ENCODE measurements at places on chromosomes 4 and X.
A peak's percentile ranks its signal among the peaks of the same experiment; 100 is the strongest.

- DNase-seq = no peak
Measured at GRCh38 chr4:137768881-137769280, 236.6 kb upstream of the PCDH18 start.

- DNase-seq = no peak
Measured at GRCh38 chrX:54494166-54494988, 1.7 kb downstream of the FGD1 start.

GRCh38 chr4:101039367-101039766 lies 308.0 kb downstream of the PPP3CA start:
- no peak for DNase-seq

DNA sequence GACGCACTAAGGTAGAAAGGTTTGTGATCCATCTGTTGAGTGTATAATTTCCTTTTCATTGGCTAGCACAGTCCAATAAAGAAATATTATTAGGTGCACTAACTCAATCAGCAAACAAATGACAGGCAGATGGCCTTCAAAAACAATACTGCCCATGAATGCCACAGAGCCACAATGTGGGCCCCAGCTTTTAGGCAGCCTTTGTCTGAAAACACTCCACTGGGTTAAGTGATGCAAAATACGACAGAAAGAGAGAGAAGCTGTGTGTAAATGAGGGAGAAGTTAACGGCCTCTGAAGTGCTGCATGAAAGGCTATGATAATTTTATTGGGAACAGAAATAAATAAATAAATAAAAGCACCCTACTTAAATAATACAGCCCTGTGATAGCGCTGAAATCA lies 274.6 kb downstream of the NKX6-1 start:
- DNase-seq = no peak

DNA sequence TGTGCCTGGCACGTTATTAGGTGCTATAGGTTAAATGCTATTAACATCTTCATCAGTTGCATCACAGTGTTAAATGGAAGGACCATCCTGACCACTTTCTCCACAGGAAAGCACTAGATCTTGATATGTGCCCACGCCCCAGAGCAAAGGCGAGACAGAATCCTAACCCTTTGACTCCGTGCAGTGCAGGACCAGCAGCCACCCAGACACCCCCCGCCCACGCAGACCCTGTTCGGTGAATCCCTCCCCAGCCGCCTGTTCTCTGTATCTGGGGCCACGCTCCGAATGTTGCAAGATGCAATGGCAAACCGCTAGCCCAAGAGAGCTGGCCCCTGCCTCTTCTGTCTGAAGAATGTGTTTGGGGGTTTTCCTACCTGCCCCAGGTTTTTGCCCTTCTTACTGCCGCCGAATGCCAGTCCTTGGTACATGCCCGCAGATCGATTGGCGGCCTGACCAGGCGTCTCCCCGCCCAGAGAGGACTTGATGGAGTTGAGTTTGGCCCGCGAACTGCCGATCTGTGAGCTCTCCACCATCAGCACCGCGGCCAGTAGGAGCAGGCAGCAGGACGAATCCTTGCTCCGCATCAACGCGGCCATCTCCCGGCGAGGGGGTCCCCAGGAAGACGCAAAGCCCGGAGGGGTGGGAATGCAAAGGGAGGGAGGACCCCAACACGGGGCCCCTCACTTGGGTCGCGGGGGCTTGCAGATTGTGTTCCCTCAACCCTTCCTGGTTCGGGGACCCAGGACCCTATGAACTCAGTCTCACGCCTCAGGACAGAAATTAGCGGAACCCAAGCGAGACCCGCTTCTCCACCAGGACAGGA lies 906 bp downstream of the DKK2 start:
- no peak for DNase-seq

GRCh38 chr4:124437853-124438495 lies 274.6 kb downstream of the ANKRD50 start:
- no peak for DNase-seq

GRCh38 chr4:161404346-161405110 lies 759.3 kb downstream of the FSTL5 start:
- no peak for DNase-seq

DNA sequence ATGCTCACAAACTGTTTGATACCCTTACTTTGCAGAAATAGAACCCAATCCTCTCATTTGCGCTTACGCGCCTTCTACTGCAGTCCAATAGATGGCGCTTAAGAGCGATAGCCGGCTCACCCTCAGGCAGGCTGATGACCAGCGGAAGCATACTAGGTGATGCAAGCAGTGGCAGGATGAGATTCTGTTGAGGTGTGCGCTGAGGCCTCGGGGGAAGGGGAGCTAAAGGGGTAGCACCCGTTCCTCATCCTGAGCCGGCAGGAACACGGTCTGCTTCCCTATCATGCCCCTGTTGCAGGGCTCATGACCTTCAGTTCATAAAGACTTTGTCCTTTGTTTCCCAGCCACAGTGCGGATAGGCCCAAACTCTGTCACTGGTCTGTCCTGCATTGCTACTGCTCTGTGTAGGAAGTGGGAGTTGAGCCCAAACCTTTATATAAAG lies 628.9 kb downstream of the TLL1 start:
- no peak for DNase-seq

- no peak for DNase-seq
Measured at GRCh38 chr4:171169396-171169795, 643.8 kb upstream of the GALNTL6 start.

DNA sequence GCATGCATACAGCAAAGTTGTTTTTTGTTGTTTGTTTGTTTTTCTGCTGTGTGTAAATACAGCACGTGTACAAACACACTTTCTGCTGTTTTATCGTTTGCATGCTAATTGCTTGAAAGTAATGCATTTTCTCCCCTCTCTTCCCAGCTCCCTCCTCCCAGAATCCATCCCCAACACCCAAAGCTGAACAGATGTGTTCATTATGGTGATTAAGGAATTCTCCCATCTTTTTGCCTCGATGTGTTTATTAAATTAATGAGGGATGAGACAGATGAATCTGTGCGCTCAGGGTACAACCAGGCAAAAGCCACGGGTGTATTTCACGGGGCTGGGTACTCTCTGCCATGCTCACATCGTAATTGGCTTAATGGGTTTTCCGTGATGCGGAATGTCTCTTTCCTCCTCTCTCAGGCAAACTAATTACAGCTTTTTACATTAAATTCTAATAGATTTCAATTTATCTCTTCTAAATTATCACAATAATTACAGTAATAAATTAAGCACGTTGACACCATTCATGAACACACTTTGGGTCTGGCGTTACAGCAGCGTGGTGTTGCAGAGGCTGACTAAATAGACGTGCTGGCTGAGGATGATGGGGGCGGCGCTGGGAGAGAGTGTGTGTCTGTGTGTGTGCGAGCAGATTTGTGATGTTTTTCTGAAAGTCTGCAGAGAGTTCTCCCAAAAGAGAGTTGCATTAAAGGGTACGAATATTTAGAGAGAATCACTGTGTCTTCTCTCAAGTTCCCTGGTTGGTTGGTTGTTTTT lies 117.7 kb downstream of the CRLF2 start:
- no peak for DNase-seq

DNA sequence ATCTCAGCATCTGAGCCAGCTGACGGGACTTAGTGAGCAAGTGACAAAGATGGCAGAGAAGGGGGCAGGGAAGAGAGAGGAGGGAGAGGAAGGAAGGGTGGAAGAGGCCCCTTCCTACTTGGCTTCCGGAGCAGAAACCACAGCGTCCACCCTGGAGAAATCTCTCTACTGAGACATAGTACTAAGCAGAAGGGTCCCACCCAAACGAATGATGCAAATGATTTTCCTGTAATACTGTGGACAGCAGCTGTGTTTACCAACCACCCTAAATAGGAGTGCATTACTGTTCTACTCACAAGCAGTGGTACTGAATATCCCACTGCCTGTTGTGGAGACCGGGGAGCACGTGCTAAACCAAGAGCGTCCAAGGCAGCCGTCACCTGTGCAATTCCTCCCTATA lies 29.4 kb downstream of the DTHD1 start:
- DNase-seq = no peak

- DNase-seq = no peak
Measured at GRCh38 chr4:133389029-133389428, 239.9 kb downstream of the PCDH10 start.

DNA sequence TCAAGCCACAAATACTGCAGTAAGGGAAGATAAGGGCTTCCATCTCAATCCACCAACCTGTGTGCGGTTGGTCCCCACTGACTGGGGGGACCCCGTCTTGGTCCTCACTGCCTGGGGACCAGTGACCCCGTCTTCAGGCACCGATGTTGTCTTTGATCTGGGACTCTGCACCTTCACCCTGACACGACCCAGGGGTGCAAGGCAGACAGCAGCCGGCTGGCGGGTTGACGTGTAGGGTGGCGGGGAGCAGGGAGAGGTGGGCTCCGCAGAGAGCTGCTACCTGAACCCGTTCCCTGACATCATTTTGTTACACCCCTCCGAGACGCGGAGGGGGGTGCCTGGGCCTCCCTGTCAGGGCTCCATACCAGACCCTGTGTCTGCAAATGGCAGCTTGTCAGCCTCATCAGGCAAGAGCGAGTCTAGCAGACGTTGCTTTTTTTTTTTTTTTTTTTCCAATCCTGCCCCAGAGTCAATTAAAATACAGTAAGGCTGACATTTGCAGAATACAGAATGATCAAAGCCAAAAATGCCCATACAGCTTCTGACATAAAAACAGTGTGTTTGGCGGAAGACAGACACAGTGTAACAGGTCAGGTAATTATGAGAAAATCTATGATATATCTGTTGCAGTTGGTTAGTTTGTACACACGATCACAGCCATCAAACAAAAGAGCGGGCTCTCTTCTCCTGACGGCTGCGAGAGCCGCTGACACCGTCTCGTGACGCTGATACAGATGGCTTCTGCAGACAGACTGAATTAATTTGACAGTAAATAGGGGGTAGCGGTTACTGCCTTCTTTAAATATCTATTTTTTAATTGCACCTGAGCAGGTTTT lies 118.6 kb downstream of the CRLF2 start:
- no peak for DNase-seq

DNA sequence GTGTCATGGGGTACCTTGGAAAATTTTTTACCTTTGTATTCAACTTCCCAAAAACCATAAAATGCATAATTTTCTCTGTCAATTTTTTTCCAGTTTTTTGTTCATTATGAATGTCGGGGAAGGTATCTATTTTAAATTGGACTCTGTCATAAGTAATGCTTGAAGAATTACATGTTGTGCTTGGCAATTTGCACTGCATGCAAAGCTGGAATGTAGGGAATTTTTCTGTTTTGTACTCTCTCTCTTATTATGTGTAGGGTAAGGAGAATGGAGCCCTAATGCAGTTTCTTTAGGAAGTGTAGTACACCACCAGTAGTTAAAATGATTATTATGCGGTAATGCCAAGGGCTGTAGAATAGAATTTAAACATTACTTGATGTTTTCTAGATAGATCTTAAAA lies 137.7 kb upstream of the LIMCH1 start:
- DNase-seq = no peak

- DNase-seq = no peak
Measured at GRCh38 chr4:84239278-84239845, 259.7 kb downstream of the NKX6-1 start.

- DNase-seq = no peak
Measured at GRCh38 chrX:10900585-10901289, 210.4 kb upstream of the HCCS start.

GRCh38 chrX:17913801-17914200 lies 52.7 kb upstream of the RAI2 start:
- no peak for DNase-seq

- no peak for DNase-seq
Measured at GRCh38 chr4:139266208-139266582, 13.8 kb downstream of the MGARP start.

- no peak for DNase-seq
Measured at GRCh38 chr4:137156807-137157206, 375.5 kb downstream of the PCDH18 start.

- no peak for DNase-seq
Measured at GRCh38 chr4:89358935-89359638, 51.5 kb upstream of the GPRIN3 start.

DNA sequence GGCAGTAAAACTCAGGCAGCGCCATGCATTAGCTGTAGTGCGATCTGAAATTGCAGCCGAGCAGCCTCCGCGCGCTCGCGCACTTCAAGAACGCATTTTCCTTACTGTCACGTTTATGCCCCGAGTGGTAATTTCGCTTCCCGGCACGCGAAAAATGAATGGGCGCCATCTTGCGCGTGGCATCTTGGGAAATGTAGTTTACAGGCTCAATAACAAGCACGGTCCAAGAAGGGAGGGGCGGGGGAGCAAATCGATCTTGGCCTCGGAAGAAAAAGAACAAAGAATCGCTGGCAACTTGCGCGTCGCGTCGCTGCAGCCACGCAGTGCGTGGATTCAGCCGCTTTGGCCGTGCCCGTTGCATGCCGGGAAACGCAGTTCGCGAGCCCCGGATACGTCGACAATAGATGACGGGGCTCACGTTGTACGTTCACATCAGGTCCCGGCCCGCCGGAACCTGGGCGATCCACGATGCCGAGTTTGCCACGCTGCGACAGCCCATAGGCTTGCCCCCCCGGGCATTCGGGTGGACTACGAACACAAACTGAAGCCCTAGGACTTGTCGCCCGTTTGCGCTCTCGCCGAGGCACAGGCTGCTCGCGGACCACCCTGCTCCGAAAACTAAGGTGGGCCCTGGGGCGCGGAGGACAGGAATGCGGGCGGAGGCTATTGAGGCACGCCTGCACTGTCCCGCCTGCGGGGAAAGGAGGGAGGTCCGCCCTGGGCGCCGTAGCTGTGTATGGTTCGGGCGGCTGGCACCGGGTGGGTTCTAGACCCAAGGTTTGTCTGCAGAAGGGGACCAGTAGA lies at the start of gene FTSJ1:
Gene FTSJ1 (plus strand): TSS at position 426 of the 804 bp plus-strand sequence. CDS start 1,849 bp downstream, outside the sequence.
- peak; percentile 74 for DNase-seq

- DNase-seq = no peak
Measured at GRCh38 chr4:31126881-31127398, 406.8 kb downstream of the PCDH7 start.

DNA sequence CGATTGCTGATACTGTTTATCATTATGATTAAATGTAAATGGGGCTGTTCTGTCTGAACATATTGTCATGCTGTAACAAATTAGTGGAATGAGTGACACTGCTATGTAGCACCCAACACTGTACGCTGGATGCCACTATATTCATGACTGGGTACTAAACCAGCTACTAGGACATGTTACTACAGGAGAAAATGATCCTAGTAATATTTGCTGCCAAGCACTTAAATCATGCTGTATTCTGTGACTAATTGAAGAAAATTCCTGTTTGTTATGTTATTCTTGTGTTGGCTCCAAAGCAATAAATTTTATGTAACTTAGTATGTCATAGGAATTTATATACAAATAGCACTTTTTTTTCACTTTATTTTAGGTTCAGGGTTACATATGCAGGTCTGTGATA lies 804.2 kb downstream of the CENPC start:
- no peak for DNase-seq

DNA sequence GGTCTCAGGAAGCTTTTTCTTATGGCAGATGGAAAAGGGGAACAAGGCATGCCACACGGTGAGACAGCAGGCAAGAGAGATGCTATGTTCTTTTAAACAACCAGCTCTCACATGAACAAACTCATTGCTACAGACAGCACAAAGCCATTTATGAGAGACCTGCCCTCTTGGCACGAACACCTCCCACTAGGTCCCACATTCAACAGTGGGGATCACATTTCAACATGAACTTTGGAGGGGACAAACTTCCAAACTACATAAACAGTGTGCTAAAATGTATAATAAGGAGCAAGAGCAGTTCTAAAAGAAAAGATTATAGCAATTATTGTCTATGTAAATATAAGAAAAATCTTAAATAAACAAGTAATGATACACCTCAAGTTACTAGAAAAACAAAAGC lies 391.8 kb upstream of the CPXCR1 start:
- DNase-seq = no peak

GRCh38 chr4:16384576-16384975 lies 158.3 kb upstream of the TAPT1 start:
- no peak for DNase-seq

GRCh38 chrX:13487731-13488505 lies 81.5 kb upstream of the EGFL6 start:
- no peak for DNase-seq

- DNase-seq = no peak
Measured at GRCh38 chr4:81085291-81085690, 54.8 kb downstream of the BMP3 start.

Measured in activated CD8-positive, alpha-beta memory T cell treated with anti-CD3 and anti-CD28 coated beads for 1 hour (primary cell).